COR-L47 (cell line): ENCODE measurements at places on chromosomes 1 and 21.

GRCh38 chr1:237709355-237709754 is 181.4 kb downstream of the ZP4 start:
- no peak for DNase-seq

DNA sequence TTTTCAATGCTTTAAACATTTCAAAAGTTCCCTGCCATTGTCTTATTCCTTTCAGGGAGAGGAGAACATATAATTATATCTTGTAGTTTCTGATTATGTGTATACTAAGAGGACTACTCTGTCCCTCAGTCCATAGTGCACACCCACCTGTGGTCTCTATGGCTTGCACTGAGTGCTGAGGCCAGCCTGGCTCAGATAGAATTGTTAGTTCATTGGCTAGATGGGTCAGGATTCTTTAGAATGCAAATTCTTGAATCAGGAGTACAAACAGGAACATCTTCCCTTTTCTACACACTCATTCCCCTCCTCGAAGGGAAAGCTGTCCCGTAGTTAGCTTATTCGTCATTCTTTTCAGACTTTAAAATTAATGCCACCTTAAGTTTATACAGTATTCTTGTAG is 8.2 kb downstream of the BACH1 start:
- no peak for DNase-seq

DNA sequence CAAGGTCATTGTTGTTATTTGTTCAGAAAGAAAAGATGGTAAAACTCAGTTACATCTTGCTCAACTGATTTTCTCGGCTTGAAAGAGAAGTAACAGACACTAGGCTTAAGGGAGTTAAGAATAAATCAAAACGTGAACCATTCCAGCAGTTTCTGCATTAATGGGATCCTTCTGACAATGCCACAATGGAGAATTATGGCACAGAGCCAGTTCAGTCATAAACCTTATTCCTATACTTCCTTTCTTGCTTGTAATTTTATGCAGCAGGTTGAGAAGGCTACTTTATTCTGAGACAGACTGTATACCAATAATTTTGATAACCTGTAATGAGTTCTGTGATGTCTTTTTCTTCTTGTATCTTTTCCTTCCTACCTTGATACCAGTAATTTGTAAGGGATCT is 167.0 kb downstream of the C1orf21 start:
- DNase-seq, result peak; percentile 17

GRCh38 chr1:85411567-85412305 is 53.2 kb downstream of the DDAH1 start:
- no peak for DNase-seq

DNA sequence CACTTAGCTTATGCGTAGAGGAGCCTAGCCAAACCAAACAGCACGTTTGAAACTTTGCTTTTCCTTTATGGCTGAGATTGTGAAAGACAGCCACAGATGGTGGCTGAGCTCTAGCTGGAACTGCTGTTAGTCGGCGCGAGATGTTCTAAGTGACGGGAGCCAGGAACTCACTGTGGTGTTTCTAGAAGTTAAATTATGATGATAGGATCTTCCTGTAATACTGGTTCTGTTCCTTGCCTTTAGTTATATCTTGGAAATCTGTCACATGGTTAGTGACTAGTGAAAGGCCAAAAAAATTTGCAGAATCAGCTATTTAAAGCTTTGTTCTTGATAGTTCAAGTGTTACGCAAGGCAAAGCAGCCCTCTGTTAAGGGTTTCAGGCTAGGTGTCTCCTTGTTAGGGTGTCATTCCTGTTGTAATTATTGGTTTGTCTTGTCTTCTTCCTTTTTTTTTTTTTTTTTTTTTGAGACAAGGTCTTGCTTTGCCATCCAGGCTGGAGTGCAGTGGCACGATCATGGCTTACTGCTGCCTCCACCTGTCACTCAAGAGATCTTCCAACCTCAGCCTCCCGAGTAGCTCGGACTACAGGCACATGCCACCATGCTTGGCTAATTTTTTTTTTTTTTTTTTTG is 22.6 kb downstream of the AK4 start:
- no peak for DNase-seq

- no peak for DNase-seq
Observed at GRCh38 chr1:106921186-106921585, 135.3 kb upstream of the PRMT6 start.

- DNase-seq, result no peak
Observed at GRCh38 chr1:95027046-95027445, 45.7 kb downstream of the ALG14 start.

- DNase-seq, result no peak
Observed at GRCh38 chr1:86436041-86436440, 12.1 kb downstream of the CLCA2 start.

GRCh38 chr1:115592264-115592663 is 49.5 kb upstream of the VANGL1 start:
- no peak for DNase-seq
